ENCODE measurements at places on chromosomes 2 and 18. TPM values are rescaled to one million over a fixed set of nuclear protein-coding genes. Genes with fewer than 3 reads are reported as not detected.

Gene TUBB8B
- total RNA-seq = not detected

Gene RFX8
- total RNA-seq = 0.90 TPM

Gene CELF4
- not detected for total RNA-seq

Gene MBD1
- 70.5 TPM for total RNA-seq

Gene FASTKD1
- total RNA-seq = 39.7 TPM

Gene SCYGR4
- not detected for total RNA-seq

Gene GALR1
- not detected for total RNA-seq

GRCh38 chr18:10013621-10014543, 100.1 kb downstream of the VAPA start:
- H3K4me3 ChIP-seq = no peak overlapping the region
- H3K4me1 ChIP-seq = no peaks in the 10 kb centered on the region
- no peaks in the 10 kb centered on the region for H3K27me3 ChIP-seq
- DNase-seq = no peak
- no peak overlapping the region for H3K27ac ChIP-seq
- H3K36me3 ChIP-seq = no peaks in the 10 kb centered on the region

GRCh38 chr2:190315273-190315672, 4.4 kb downstream of the HIBCH start:
- H3K27ac ChIP-seq = no peak overlapping the region
- H3K36me3 ChIP-seq = peaks cover 18% of the 10 kb centered on the region
- DNase-seq = no peak
- peaks cover 41% of the 10 kb centered on the region for H3K4me1 ChIP-seq
- H3K4me3 ChIP-seq = no peak overlapping the region

- no peak overlapping the region for H3K27ac ChIP-seq
- H3K4me3 ChIP-seq = no peak overlapping the region
- no peaks in the 10 kb centered on the region for H3K36me3 ChIP-seq
- no peaks in the 10 kb centered on the region for H3K4me1 ChIP-seq
Observed at GRCh38 chr18:64275593-64276300, 126.9 kb upstream of the LINC00305 start.

- no peak overlapping the region for H3K27ac ChIP-seq
- H3K36me3 ChIP-seq = no peaks in the 10 kb centered on the region
- H3K4me1 ChIP-seq = no peaks in the 10 kb centered on the region
- H3K27me3 ChIP-seq = no peaks in the 10 kb centered on the region
Observed at GRCh38 chr2:179898873-179899272, 37.5 kb upstream of the ZNF385B start.

- no peaks in the 10 kb centered on the region for H3K36me3 ChIP-seq
- H3K4me3 ChIP-seq = no peak overlapping the region
- DNase-seq = no peak
- no peak overlapping the region for H3K27ac ChIP-seq
Observed at GRCh38 chr2:199707593-199708185, 143.3 kb downstream of the FTCDNL1 start.

GRCh38 chr18:35005963-35006577, 35.1 kb upstream of the MAPRE2 start:
- H3K4me1 ChIP-seq = no peaks in the 10 kb centered on the region
- H3K4me3 ChIP-seq = no peak overlapping the region
- DNase-seq = no peak
- no peaks in the 10 kb centered on the region for H3K36me3 ChIP-seq
- H3K27ac ChIP-seq = no peak overlapping the region

GRCh38 chr2:55616551-55617174, 759 bp downstream of the PPP4R3B start:
- no peak overlapping the region for H3K4me3 ChIP-seq
- H3K27me3 ChIP-seq = no peaks in the 10 kb centered on the region
- peaks cover 25% of the 10 kb centered on the region for H3K4me1 ChIP-seq
- peaks cover 38% of the 10 kb centered on the region for H3K36me3 ChIP-seq

DNA sequence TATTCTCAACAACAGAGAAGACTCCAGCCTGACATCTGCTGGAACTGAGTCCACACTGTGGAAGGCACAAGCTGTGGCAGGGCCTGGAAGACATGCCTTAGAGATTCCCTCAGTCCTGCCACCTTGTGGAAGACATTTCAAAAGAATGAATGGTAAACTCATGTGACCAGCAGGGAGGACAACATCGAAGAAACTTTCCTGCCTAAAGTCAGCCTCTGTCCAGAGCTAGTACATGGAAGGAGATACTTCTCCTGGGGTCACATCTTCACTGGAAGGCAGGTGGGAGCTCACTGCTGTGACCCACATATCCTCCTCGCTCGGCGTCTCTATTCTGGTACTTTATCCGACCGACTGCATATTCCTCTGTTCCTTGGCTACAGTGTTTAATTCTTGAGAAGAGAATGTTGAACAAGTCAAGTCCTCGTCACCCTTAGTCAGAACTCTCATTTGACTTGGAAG, 59.5 kb downstream of the PUM2 start:
- no peaks in the 10 kb centered on the region for H3K27me3 ChIP-seq
- H3K4me3 ChIP-seq = no peak overlapping the region
- H3K4me1 ChIP-seq = peaks cover 9% of the 10 kb centered on the region
- peaks cover 20% of the 10 kb centered on the region for H3K36me3 ChIP-seq
- peak; percentile 46 for DNase-seq

- H3K36me3 ChIP-seq = no peaks in the 10 kb centered on the region
- H3K27ac ChIP-seq = no peak overlapping the region
- peaks cover 2% of the 10 kb centered on the region for H3K27me3 ChIP-seq
- DNase-seq = no peak
Observed at GRCh38 chr18:1438967-1439366, 534.3 kb downstream of the ADCYAP1 start.

GRCh38 chr2:70073493-70073892, 13.8 kb upstream of the PCBP1 start:
- DNase-seq = no peak
- peaks cover 39% of the 10 kb centered on the region for H3K4me1 ChIP-seq
- H3K36me3 ChIP-seq = peaks cover 35% of the 10 kb centered on the region

GRCh38 chr2:36578343-36579296, 19.3 kb downstream of the FEZ2 start:
- H3K36me3 ChIP-seq = peaks cover 76% of the 10 kb centered on the region
- H3K27ac ChIP-seq = peak overlapping the region; percentile 52
- no peak for DNase-seq

DNA sequence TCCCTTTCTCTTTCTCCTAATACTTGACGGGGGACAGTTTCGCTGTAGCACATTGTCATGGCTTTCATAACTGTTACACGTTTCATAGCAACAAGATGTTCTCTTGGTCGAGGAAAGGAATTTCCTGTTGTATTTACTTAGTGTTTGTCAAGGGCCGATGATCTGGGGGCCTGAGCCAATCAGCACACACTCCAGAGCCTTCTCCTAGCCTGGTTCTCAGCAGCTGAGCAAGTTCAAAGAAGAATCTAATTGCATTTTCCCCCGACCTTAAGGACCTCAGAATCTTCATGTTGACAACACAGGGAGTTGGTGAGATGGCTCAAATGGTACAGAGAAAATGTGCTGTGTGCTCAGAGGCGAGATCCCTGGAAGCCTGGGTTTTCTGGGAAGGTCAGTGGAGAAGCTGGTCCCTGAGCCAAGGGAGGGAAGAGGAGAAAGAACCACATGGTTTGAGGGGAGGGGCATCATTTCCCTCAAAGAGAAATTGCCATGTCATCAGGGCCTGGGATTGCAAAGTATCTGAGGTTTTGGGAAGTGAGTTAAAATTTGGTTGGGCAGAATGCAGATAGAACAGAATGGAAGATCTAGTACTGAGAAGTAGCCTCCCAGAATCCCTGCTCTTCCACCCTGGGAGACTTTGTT, 76.9 kb upstream of the AGAP1 start:
- no peaks in the 10 kb centered on the region for H3K4me1 ChIP-seq
- no peak overlapping the region for H3K4me3 ChIP-seq
- no peak for DNase-seq
- no peaks in the 10 kb centered on the region for H3K36me3 ChIP-seq
- H3K27me3 ChIP-seq = peaks cover 13% of the 10 kb centered on the region

- H3K27me3 ChIP-seq = peaks cover 7% of the 10 kb centered on the region
- peaks cover 11% of the 10 kb centered on the region for H3K4me1 ChIP-seq
- no peak for DNase-seq
- H3K4me3 ChIP-seq = no peak overlapping the region
- no peaks in the 10 kb centered on the region for H3K36me3 ChIP-seq
- no peak overlapping the region for H3K27ac ChIP-seq
Observed at GRCh38 chr2:60480089-60480773, 73.2 kb downstream of the BCL11A start.

DNA sequence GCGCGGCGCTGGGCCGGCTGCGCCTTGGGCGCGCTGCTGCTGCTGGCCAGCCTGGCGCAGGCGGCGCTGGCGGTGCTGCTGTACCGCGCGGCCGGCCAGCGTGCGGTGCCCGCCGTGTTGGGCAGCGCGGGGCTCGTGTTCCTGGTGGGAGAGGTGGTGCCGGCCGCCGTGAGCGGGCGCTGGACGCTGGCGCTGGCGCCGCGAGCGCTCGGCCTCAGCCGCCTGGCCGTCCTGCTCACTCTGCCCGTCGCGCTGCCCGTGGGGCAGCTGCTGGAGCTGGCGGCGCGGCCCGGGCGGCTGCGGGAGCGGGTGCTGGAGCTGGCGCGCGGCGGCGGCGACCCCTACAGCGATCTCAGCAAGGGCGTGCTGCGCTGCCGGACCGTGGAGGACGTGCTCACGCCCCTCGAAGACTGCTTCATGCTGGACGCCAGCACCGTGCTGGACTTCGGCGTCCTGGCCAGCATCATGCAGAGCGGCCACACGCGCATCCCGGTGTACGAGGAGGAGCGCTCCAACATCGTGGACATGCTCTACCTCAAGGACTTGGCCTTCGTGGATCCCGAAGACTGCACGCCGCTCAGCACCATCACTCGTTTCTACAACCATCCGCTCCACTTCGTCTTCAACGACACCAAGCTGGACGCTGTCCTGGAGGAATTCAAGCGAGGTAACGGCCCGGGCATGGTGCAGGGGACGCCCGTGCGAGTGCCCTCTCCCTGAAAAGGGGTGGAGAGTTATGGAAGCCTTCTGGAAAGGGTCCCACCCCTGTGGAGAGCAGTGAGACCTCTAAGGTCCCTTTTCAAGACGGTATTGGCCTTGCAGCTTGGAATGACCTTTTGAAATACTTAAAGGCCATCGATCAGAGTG, 1.0 kb downstream of the CNNM3 start:
- peaks cover 51% of the 10 kb centered on the region for H3K4me1 ChIP-seq
- peak overlapping the region; percentile 79 for H3K4me3 ChIP-seq
- no peak for DNase-seq

DNA sequence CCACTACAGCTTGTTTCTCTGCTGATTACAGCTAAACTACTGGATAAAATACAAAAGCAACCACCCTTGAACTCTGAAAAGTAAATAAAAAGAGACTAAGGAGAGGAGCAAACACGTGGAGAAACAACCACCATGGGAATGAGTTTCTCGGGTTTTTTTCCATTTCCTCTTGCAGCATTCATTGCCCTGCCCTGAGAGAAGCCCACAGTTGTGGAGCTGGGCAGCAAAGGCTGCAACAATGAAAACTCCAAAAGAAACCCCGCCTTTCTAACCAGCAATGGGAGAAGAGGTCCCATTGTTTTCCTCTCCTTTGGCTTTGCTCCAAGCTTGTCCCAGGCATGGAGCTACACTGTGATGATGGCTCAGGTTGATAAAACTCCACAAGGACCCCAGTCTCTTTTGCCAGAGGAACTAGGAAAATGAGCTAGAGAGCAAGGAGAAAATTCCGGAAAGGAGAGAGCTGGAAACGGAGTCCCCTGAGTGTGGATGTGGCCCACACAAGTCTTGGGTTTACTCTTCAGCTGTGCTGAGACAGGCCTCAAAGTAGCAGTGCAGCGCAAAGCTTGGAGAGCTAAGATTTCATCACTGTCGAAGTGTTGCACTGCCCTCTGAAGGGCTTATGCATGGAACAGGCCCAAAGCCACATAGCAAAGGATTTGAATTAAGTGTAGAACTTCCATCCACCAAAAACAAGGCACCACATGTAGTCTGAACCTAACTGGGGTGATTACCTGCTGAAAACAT, 20.9 kb downstream of the NAPG start:
- no peak overlapping the region for H3K4me3 ChIP-seq
- no peaks in the 10 kb centered on the region for H3K27me3 ChIP-seq
- H3K27ac ChIP-seq = no peak overlapping the region
- no peaks in the 10 kb centered on the region for H3K4me1 ChIP-seq
- H3K36me3 ChIP-seq = peaks cover 39% of the 10 kb centered on the region

DNA sequence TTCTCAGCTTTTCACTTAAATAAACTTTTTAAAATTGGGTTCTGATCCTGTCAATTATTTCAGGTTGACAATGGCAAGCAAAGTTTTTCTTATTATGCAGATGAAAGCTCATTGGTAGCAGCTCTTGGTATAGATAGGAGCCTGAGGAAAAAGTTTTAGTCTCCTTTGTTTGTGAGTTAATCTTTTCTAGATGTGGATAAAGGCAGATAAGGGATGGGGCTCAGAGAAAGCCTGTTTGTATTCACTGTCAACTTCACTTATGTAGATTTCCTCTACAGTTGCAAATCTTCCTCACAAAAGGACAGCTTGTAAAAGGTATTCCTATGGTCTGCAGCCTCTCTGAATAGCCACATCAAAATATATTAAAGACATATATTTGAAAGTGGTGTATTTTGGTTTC, 224.5 kb upstream of the SPOPL start:
- no peaks in the 10 kb centered on the region for H3K27me3 ChIP-seq
- DNase-seq = no peak
- H3K4me1 ChIP-seq = no peaks in the 10 kb centered on the region
- H3K36me3 ChIP-seq = no peaks in the 10 kb centered on the region
- H3K27ac ChIP-seq = no peak overlapping the region

GRCh38 chr2:18159896-18160295, 281.4 kb downstream of the KCNS3 start:
- no peak for DNase-seq
- H3K27me3 ChIP-seq = peaks cover 5% of the 10 kb centered on the region
- H3K27ac ChIP-seq = no peak overlapping the region
- no peaks in the 10 kb centered on the region for H3K36me3 ChIP-seq
- H3K4me1 ChIP-seq = no peaks in the 10 kb centered on the region

DNA sequence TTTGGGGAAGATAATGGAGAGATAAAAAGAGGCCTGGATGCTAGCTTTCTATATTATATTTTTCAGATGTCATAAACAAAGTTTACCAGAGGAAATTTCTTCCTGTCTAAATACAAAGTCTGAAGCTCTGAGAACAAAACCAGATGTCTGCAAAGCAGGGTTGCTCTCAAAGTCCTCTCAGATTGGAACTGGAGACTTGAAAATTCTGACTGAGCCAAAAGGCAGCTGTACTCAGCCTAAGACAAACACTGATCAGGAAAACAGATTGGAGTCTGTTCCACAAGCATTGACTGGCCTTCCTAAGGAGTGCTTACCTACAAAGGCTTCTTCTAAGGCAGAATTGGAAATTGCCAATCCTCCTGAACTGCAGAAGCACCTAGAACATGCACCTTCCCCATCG, 25.1 kb downstream of the KDM3A start:
- peak overlapping the region; percentile 26 for H3K27ac ChIP-seq
- H3K4me1 ChIP-seq = peaks cover 38% of the 10 kb centered on the region
- no peak for DNase-seq
- H3K36me3 ChIP-seq = peaks cover 76% of the 10 kb centered on the region

- DNase-seq = no peak
- no peak overlapping the region for H3K4me3 ChIP-seq
- no peak overlapping the region for H3K27ac ChIP-seq
Observed at GRCh38 chr18:80107426-80107825, 1.6 kb upstream of the ADNP2 start.
